ENCODE measurements at places on chromosomes 4 and X. TPM values are rescaled to one million over a fixed set of nuclear protein-coding genes. Genes with fewer than 3 reads are reported as not detected.

Gene FGFR3
- 0.28 TPM for total RNA-seq

Gene TSPAN7
- not detected for total RNA-seq

Gene ARMCX1
- 22.9 TPM for total RNA-seq

Gene ERVMER34-1
- not detected for total RNA-seq

Gene TMPRSS11A
- not detected for total RNA-seq

Gene DCAF12L2
- not detected for total RNA-seq

Measured in IMR-90 (cell line).